ENCODE measurements at places on chromosomes 7 and 10.

- no peak for DNase-seq
Measured at GRCh38 chr10:89845541-89846280, 144.3 kb downstream of the KIF20B start.

DNA sequence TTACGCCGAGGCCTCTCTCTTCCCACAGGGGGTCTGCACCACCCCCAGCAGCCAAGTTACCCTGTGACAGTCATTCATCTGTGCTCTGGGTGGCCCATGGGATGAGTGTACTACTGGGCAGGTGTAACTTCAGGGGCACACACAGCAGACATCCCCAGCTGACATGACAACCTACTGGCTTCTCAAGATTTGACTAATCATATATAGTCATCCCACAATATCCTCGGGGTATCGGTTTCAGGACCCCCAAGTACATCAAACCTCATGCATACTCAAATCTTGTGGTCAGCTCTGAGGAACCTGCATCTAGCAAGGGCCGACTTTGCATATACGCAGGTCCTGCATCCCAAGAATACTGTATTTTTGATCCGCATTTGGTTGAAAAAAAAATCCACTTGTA, 336.9 kb upstream of the C7orf33 start:
- DNase-seq: no peak

DNA sequence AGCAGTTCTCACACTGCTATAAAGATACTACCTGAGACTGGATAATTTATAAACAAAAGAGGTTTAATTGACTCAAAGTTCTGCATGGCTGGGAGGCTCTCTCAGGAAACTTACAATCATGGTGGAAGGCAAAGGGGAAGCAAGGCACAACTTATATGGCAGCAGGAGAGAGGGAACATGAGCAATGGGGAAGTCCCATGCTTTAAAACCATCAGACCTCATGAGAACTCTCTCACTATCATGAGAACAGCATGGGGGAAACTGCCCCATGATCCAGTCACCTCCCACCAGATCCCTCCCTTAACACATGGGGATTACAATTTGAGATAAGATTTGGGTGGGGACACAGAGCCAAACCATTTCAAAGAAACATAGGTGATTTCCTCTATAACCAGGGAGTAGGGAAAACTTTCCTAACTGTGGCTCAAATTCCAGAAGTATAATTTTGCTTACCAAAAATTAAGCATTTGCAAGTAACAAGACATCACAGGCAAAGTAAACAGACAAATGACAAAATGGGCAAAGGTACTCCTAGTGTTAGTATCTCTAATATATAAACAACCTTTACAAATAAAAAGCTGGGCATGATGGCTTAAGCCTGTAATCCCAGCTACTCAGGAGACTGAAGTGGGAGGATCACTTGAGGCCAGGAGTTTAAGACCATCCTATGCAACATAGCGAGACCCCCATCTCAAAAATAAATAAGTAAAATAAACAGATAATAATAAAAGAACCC, 88.0 kb downstream of the KBTBD2 start:
- no peak for DNase-seq

GRCh38 chr7:137935884-137936508, 65.9 kb downstream of the CREB3L2 start:
- no peak for DNase-seq

DNA sequence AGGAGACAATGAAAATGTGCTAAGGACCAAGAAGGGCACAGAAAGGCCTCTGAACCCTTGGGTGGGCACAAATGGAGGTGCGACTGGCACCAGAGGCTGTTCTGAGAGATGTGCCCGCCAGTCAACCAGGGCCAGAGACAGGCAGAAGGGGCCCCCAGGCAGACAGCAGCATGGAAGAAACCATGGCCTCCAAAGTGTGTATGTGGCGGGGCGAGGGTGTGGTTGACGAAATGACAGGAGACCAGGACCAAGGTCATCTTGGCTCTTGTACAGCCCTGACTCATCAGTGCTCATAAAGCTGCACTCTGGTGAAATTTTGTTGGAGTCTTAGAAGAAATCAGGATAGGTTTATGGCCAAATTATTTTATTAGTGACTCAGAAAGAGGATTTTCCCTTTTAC, 4.0 kb upstream of the MRPS24 start:
- DNase-seq: no peak

GRCh38 chr10:131577178-131577555, 265.6 kb upstream of the TCERG1L start:
- no peak for DNase-seq

DNA sequence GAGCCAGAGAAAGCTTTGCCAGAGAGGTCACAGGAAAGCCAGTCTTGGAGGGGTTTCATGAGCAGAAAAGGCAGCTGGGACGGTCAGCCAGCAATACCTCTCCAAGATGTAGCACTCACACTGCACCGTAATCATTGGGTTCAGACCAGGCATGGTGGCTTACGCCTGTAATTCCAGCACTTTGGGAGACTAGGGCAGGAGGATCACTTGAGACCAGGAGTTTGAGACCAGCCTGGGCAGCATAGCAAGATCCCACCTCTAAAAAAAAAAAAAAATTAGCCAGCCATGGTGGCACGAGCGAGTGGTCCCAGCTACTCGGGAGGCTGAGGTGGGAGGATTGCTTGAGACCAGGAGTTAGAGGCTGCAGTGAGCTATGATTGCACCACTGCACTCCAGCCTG, 90.2 kb upstream of the CUX1 start:
- DNase-seq: no peak

- no peak for DNase-seq
Measured at GRCh38 chr10:47405857-47406547, 21.9 kb upstream of the ZNF488 start.

DNA sequence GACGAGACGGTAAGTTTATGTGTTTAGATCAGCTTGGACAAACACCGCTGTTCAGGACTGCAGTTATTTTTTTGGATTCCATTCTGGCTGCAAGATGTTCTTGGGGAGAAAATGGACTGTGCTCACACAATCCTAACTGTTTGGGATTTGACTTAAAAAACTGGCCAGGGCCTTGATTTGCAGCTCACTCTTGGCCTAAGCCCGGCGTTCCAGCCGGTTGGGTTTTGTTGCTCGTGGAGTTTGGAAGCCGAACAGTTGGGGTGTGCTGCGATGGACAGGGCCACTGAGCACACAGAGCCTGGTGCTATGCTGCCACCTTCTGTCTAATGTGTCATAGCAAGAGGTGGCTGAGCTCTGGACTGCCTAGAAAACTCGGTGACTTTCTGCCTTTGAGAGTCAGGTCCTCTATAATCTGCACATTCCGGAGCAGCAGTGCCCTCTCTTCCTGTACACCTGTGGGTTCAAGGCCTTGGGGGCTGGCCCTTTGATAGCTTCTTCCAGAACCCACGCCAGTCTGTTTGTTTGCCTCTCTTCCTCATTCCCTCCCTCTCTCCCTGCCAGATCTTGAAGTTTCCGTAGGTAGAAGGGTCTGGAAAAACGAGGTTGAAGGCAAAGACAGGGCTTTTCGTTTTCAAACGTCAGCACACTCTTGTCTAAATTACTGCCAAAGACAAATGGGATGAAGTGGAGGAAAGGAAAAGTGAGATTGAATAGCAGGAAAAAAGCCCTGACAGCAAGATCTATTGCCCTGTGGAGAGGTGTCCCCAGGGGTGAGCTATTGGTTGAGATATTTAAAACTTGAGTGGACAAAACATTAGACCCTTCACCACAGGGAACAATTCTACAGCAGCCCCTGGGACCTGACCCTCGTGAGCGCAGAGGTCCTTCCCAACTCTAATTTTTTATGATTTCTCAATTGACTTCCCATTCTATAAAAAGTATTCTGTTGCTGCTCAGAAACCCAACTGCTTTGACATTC, 167.5 kb upstream of the HABP2 start:
- DNase-seq: peak; percentile 26
